ENCODE measurements at places on chromosomes 2 and 18.

- DNase-seq: no peak
These were observed 6.3 kb upstream of the PKDCC start for GRCh38 chr2:42041377-42042127.

DNA sequence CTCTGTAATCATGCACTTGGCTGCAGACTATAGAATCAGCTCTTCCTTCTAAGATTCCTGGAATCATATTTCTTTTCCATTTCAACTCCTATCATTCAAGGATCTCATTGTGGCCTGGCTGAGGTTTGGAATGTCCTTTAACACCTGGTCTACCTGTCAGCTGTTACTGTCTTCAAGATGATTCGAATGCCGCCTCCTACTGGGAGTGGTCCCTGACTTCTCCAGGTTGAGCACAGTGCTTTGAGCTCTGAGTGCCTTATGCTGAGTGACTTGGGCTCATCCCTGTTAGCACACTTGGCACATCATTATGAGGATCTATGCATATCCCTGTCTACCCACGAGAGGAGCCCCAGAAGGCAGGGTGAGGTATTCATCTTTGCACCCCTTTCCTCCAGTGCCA, 87.6 kb downstream of the MARCHF4 start:
- DNase-seq: no peak

DNA sequence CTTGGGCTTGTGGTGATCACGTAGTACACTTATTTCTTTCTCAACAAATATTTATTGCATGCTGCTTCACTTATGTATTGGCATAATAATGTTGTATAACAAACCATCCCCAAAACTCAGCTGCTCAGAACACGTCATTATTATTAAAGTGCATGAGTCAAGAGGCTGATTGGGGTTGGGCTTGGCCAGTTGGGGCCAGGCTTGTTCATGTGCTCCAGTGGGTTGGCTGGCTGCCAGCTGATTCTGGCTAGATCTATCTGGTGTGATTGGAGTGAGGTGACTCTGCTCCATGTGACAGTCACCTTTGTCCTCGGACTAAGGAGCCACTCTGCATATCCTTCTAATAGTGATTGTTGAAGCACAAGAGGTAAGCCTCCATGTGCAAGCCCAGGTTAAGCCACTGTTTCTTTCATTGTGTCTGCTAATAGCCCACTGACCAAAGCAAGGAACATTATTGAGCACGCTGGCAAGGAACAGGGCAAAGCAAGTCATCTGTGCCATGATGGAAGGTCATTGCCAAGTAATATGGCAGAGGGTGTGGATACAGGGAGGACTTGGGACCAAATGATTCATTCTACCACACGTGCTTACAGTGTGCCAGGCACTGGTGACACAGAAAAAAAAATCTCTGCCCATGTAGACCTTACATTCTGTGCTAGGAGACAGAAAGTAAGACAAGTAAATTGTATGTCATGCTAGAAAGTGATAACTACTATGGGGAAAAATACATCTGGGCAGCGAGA, 63.3 kb upstream of the TMEM182 start:
- DNase-seq: no peak

GRCh38 chr2:55014962-55015939, 35.0 kb downstream of the RTN4 start:
- peak; percentile 70 for DNase-seq

DNA sequence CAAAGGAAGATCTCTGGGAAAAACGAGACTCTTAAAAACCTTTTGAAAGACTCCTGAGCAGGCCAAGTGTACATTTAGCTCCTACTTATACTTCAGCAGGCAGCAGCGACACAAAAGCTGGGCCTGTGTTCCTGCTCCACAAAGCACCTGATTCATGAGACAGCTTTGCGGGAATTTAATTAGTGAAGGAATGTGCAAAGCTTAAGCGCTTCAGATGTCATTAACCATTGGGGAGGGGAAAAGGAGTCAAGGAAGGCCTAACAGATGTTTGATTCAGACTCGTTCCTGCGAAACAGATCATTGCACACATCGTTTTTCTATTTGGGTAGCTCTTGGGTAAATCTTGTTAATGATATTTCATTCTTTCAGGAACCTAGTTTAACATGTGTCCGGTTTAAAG, 125.9 kb downstream of the MAIP1 start:
- DNase-seq: no peak

DNA sequence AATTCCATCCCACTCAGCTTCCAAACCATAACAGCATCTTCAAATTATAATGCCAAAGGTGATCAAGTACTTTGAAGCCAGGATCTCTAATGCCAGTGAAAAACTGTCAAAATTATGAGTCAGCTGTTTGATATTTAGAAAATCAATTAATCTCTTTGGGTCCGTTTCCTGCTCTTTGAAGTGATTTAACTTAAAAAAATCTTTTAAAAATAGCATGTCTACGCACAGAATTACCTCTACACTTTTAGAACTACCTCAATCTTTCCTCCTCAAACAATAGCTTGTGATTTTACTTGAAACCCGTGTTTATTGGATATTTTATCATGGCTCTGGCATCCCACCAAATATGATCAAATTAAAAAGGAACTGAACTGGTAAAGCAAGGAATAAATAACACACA, 31.3 kb upstream of the TANK start:
- no peak for DNase-seq

GRCh38 chr2:216206821-216207220, 97.7 kb downstream of the XRCC5 start:
- no peak for DNase-seq

GRCh38 chr2:45723857-45724256, 72.4 kb downstream of the PRKCE start:
- DNase-seq: no peak

DNA sequence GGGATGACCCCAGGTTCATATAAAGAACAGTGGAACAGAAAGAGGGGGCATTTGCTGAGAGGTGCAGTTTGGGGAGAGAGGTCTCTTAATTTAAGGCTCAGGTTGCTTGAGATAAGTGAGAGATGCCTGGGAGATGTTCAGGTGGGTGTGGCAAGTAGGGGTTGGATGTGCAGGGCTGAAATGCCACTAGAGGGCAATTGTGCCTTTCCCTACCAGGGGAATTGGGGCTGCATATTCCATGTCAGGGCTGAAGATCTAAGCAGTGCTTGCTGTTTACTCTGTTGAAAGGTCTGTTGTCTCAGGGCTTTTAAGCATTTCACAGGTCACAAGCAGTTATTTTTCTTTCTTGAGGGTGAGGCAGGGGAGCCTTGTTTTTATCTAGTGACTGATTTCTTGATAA, 7.8 kb downstream of the CCDC85A start:
- peak; percentile 54 for DNase-seq

GRCh38 chr18:36610661-36611060, 218.1 kb downstream of the TPGS2 start:
- no peak for DNase-seq

DNA sequence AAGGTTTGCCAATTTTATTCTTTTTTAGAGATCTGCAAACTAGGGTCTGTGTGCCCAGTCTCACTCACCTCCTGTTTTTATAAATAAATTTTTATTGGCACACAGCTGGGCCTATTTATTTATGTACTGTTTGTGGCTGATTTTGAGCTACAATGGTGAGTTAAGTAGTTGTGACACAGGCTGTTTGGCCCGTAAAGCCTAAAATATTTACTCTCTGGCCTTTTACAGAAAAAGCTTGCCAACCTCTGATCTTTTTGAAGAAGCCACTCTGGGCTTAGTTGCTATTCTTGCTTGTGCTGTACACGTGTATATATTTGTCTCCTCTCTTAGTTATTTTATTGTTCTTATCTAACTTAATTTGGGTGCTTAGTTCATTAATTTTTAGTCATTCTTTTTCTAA, 14.5 kb downstream of the NAB1 start:
- no peak for DNase-seq

DNA sequence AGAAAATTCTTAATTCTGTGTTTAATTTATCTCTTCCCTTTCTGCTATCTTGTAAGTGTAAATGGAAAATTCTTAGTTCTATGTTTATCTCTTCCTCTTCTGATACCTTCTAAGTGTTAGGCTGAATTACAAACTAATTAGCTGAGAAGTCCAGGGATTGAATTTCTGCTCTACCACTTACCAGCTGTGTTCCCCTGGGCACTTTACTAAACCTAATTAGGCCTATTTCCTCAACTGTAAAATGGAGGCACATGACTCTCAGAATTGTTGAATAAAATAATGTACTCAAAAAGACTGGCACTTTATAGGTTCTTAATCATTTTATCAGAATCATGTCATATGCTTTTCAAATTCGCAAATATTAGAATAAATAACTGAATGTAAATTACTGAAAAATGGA, 146.3 kb downstream of the MAP2 start:
- DNase-seq: no peak

GRCh38 chr2:199458009-199458805, 468 bp upstream of the SATB2 start:
- no peak for DNase-seq

- DNase-seq: no peak
These were observed 56.5 kb downstream of the SLC4A5 start for GRCh38 chr2:74286725-74287124.

DNA sequence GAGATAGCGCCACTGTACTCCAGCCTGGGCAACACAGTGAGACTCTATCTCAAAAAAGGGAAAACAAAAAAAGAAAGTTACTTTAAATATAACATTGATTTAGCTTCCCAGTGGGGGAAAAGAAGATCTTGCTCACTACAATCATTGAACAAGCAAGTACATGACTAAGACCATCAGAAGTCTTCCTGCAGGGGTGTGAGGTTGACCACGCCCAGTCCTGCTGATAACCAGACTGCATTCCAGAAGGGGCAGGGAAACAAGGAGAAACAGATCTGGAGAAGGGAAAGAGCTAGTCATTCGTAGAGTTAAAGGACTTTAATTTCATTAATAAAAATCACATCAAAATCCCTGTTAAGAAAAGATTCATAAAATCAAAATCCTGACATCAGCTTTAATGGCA, 77.5 kb downstream of the EPHA4 start:
- no peak for DNase-seq

DNA sequence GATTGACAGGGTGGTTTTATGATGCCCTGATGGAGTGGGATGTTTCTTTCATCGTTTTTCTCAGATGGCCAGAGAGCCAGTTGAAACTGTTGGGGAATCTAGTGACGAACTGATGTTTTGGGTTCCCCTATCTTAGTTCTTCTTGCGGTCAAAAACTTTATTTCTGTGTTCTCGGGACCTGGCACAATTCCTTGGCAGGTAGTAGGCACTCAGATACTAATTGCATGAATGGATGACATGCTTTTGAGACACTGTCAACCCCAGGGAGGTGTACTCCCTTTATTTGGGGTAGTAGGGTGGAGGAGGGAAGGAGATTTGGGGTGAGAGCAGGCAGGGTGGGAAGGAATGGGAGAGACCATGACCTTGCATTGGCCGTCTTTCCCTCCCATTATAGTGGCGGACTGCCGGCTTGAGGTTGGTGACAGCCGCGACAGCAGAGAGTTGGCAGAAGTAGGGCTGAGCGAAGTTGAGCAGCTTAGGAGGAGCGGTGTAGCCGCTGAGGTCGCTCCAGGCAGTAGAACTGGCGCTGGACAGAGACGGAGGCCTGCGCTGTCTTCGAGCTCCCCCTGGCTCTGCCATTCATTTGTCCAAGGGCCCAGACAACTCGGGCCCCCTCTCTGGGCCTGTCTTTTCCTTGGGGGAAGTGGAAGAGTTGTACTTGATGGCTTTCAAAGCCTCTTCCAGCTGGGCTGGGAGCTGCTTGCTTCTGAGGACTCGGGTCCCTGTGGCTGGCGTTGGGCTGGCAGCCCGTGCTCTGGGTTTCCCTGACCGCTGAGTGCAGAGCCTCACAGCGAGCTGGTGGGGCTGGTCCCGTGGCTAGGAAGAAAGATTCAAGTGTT, 2.6 kb downstream of the TET3 start:
- DNase-seq: no peak

DNA sequence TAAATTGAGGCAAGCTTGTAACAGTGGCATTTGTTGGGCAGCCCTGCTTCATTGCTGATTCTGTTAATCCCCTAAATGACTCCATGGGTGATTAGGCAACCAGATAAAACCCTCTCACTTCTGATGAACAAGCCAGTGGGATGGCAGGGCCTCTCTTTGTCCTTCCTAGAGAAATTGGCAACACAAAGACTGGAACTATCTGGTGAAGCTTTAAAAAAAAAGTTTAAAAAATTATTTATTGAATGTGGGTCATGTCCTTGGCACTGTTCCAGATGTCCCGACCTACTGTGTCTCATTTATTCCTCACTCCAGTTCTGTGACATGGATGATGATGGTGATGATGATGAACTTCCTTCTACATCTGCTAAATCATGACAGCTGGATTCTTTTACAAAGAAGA, 30.8 kb downstream of the NRP2 start:
- no peak for DNase-seq

DNA sequence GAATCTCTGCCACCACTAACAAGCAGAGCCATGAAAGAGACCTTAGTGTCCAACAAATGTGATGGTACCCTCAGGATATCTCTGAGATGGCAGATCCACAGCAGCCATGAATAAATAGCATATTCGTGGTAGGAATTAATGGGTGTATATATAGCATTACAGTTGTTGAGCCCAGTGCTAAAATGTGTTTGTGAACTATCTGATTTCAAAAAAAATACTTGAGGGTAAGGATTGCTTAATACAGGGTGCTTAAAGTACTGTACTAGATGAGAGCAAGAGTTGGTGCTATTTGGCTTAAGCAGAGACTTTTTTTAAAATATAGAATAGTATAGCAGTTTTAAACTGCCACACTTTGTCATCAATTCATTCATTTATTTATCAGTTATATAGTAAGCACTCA, 101.5 kb upstream of the GALNT5 start:
- DNase-seq: no peak

- DNase-seq: no peak
These were observed 521.0 kb upstream of the NRP2 start for GRCh38 chr2:205161156-205161839.

GRCh38 chr2:12642332-12642731, 74.4 kb upstream of the TRIB2 start:
- no peak for DNase-seq

DNA sequence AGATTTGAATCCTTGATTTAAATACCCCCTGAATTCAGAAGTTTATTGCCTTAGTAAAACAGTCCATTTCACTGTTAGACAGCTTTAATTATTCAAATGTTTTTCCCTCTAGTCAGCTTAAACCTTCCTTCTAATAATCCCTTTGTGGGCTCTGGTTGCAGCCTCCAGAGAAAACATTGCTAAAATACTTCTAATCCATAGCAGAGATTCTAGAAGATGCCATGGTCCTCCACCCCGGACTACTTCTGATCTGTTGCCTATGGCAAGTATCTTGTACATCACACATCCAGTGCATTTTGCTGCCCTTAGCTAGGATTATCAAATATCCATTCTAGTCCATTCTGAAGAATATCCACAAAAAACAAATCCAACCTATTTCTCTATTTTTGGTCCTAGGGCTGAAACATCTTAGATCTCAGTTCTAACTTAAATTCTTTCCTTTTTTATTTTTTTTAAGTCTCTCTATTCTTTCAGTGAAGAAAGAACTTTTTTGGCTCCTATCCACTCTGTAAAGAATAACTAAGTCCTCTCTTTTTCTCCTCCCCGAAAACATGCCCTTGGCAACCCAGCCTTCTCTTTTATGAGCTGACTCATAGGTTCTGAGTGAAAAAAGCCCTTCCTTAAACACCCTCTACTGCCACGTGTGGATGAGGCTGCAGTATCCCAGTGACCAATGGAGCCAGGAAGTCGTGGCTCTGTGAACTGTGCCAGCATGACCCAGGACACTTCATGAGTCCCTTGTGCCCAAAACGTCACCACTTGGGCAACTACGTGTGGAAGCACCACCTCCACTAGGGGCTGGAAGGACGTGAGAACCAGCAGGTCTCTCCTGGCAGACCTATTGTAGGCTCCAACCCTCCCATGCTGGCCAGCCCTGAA, 349.8 kb downstream of the TNS1 start:
- peak; percentile 96 for DNase-seq

GRCh38 chr18:47601581-47602272, 328.7 kb downstream of the SMAD2 start:
- DNase-seq: no peak
